Stimulated activated CD4-positive, alpha-beta T cell treated with anti-CD3 and anti-CD28 coated beads, TNF-alpha, amount 100 ng/mL, for 1 hour (primary cell): ENCODE measurements at places on chromosomes 12 and 14.

DNA sequence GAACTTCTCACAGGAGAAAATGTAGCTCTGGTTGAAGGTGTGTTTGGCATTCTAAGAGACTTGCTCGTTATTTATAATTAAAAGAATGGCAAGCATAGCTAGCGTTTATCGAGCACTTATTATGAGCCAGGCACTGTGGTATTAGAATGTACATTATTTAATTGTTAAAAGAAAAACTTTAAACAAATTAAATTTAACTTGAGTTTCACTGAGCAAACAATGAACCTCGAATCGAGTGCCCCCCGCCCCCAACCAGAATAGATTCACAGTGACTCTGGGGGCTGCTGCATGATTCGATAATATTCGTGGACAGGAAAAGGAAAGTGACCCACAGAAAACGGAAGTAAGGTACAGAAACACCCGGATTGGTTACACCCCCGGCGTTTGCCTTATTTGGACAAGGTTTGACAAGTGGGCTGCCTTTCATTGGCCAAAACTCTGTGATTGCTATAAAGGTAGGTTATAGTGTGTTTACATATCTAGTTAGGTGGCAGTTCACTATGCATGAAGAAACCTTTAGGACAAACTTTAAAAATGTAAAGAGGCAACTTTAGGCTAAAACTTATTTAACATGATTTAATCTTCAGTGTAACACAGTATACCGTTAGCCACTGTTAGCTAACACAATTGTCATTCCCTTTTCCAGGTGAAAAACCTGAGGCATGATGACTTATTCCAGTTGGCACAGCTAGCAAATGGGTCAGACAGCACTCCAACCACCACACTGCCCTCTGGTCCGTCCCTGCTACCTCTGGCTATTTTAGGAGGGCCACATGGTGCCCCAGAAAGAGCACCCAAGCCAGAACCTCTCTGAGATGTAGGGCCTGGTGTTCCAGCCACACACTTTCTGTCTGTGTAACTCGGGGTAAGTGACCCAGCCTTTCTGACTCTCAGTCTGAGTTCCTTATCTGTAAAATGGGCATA is 7.1 kb downstream of the SCNN1A start:
- no peak for DNase-seq

DNA sequence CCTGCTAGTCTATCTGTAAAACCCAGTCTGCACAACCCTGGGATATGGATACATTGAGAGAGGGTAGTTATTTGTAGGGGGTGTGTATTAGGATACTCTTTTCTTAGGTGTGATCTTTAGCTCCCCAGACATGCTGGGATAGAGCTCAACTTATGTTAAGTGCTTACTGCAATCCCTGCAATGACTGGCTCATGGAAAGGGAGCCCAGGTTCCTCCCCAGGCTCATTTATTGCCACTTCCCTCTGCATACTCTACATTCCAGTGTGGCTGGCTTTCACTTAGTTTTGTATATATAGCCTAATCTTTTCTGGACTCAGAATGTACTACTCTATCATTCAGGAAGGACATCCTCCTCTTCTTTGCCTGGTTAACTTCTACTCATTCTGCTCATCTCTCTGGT is 172.0 kb downstream of the SYT10 start:
- no peak for DNase-seq

DNA sequence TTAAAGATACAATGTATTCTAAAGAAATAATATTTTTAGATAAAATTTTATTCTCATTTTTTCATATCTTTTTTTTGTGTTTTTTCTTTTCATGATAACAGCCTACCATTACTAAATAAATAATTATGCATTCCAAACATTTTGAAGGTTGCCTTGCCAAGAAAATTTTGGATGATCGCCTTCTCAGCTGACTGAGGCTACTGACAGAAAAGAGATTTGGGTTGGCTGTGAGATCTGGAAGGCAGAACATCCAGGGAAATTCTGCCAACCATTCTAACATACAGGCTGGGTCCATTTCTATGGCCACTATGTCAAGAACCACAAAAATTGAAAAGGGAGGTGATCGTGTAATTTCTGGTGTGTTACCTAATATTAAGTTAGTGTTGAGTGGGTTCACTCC is 48.1 kb downstream of the GALNT8 start:
- no peak for DNase-seq

DNA sequence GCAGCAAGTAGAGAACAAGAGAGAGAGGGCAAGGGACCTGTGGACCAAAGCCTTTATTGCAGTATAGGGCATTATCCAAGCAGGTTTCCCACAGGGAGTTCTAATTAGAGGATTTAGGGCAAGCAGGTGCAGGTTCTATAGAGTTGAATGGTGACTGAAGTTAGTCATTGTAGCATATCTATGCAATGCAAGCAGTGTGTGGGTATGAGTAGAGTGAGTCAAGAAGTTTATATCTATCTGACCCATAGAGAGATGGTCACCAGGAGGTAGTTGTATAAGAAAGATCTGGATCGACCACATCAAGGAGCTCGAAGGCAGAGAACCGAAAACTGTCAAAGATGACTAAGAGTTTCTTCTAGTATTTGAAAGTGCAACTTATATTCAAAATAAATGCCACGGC is 167.3 kb downstream of the PLCZ1 start:
- no peak for DNase-seq

DNA sequence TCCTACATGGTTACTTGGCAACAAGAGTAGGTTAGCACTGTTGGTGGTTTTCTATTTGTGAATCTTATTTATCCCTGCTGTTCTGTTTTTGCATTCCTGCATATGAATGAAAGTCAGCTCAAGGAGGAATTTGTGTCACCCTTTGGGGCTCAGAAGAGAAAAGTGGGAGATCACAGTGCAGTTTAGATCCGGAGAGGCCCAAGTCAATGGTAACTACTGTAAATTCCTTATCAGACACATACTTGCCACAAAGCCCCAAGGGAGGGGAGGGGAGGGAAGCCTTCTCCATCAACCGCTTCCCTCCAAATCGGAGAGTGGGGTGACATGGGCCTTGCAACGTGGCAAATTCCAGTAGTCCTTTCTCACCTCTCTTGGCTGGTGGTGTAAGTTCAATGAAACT is 15.0 kb downstream of the GSG1 start:
- no peak for DNase-seq

DNA sequence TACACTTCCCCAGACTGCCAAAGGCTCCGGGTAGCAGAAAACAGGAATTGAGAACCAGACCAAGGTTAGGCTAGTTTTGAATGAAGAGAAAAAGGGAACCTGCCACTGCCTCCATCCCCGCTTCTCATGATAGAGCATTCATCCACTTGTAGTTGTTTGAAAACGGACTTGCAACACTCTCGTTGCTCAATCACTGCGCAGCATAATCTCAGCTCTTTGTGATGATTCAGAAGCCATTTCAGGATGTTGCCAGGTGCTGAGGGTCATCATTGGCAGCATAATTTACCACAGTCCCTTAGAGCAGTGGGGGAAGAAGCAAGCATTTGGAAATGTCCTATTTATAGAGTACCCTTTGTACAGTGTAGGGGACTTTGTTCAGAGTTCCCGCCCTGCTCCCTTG is 25.6 kb downstream of the KCNK13 start:
- DNase-seq, result no peak

DNA sequence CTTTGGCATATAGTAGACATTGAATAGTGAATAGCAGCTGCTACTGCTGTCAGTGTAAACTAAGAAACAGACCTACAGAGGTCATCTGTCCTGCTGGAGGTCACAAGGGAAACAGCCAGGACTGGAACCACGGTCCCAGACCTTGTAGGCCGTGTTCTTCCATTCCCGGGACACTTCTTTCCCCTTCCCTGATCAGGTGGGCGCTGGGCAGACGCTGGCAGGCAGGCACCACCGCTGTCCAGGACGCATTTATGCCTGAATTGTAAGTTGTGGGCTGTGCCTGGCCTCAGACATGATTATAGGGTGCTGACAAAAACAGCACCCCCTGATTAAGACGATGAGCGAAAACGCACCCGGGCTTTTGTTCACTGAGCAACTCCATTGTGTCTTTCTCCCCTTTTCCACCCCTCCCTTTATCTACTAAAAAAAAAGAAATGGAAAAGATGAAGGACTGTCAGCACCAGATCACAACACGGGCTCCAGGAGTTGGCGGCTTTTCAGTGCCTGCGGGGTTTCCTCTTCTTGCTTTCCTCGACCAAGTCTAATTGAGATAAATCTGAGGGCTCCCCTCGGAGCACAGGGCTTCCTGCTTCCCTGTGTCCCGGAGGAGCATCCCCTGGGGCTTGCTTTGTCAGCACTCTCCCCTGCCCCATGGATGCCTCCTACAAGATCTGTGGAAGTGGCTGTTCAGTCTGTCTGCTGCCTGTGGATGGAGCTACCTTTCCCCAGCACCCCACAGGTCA is 80.6 kb downstream of the TSPAN9 start:
- DNase-seq, result no peak

DNA sequence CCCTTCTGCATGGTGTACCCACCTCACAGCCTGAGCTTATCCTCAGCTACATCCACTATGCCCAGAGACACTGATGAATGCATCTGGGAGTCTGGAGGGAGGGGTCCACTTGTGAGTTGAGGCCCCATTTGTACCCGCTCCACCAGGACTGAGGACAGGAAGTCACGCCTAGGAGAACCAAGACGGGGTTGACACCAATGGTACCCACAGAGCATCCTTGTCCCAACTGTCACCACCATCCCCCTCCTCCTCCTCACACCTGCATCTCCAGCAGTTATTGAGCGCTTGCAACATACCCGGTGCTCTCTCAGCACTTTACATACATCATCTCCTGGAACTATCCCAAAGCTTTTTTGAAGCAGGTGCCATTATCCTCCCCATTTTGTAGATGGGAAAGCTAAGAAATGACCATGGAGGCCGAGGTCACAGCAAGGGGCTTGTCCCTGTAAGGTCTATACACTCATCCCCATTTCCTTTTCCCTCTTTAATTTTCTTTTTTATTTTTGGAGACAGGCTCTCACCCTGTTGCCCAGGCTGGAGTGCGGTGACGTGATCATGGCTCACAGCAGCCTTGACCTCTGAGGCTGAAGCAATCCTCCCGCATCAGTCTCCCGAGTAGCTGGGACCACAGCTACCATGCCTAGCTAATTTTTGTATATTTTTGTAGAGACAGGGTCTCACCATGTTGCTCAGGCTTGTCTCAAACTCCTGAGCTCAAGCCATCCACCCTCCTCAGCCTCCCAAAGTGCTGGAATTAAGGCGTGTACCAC is 31.7 kb downstream of the DGLUCY start:
- DNase-seq, result no peak

DNA sequence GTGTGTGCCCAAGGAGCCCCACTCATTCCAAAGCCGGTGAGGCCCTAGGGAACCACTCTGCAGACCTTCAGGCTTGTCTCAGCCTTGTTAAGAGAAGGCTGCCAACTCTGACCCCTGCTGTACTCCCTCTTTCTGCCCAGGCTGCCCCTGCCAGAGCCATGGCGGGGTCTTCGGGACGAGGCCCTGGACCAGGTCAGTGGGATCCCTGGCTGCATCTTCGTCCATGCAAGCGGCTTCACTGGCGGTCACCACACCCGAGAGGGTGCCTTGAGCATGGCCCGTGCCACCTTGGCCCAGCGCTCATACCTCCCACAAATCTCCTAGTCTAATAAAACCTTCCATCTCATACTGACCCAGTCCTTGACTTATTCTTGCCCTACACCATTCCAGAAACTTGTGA is 7.3 kb downstream of the MYG1 start:
- DNase-seq, result no peak

GRCh38 chr12:46445551-46446235 is 73.1 kb upstream of the SLC38A2 start:
- DNase-seq, result no peak

DNA sequence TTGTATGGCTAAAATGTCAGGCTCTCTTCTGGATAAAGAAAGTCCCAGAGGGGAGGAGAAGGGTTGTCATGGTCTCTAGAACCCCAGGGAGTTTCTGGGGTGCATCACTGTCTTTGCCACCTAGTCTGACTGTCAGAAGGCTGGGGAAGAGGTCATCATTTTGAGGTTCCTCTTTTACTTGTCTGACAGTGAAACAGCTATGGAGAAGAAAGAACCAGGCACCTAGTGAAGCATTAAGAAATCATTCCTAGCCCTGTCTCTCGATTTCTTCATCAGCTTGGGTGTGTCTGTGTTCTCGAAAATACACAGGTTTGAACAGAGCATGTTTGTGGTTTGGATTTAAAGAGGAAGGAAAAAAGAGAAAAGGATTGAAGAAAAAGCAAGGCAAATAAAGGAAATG is 158.7 kb upstream of the LRIG3 start:
- DNase-seq, result no peak

DNA sequence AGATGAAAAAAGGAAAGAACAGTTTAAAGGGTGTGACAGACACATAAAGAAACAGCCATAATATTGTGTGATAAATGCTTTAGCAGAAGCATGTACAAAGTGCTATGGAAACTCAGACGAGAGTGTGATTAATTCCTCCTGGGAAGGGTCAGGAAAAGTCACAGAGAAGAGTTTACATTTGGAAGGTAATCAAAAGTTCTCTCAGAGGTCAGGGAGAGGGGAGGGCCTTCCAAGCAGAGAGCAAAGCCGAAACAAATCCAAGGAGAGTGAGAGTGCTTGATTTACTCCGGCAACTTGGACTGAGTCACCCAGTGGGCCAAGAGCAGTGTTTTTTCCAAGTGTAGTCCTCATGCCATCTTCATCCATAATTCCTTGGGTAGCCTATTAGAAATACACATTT is 108.3 kb downstream of the IGF1 start:
- DNase-seq, result no peak

DNA sequence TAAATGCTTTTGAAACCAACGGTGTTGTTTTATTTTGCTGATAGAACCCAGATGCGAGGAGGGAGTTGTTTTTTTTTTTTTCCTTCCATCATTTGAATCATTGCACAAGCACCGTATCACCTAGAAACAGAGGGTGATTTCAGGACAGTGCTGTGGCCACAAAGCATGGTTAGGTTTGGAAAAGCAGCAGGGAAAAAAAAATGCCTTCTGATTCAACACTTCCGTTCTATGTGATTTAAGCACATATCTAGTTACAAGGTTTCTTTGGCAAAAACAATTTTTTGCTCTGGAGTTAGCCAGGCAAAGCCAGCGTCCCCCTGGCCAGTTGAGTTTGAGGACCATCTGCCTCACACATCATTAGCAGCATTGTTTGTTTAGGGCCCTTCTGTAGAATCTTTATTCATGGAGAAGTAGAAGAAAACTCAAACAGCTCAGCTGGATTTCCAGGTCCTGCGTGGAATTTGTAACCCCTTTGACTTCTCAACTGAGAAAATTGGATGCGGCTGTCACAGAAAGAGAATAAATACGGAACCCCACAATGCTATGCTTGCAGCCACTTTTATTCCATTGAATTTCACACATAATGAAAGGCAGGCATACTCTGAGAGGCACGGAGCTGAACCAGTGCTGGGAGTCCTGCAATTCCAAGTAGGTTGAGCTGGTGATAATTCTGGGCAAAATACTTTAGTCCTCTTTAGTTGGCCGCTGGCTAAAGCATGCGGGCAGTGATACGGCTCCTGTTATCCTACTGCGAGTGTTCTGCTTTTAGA is 17.0 kb upstream of the WNT5B start:
- no peak for DNase-seq

GRCh38 chr12:4174417-4174816 is 99.1 kb upstream of the CCND2 start:
- no peak for DNase-seq

DNA sequence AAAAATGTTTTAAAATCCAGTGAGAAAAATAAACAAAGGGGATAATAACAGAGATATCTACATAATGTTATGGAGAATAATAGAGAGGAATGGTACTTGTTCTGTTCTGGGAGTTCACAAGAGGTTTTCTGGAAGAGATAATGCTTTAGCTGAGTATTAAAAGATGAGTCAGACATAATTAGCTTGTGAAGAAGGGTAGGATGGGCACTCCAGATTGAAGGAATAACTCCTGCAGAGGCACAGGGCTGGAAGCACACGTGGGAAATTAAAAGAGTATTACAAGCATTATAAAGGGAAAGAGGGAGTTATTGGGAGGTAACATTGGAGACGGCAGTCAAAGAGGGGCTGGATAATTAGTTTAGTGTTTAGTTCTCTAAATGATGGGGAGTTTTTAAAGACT is 124.9 kb upstream of the BTG1 start:
- DNase-seq, result no peak
